ENCODE measurements at places on chromosomes 1 and 21. TPM values are rescaled to one million over a fixed set of nuclear protein-coding genes. Genes with fewer than 3 reads are reported as not detected.

- DNase-seq = no peak
Measured at GRCh38 chr1:27931759-27932158, 3.0 kb upstream of the SMPDL3B start.

LGALS8 gene
- 67.6 TPM for polyA plus RNA-seq

KLHDC8A gene
- 2.6 TPM for polyA plus RNA-seq

DNA sequence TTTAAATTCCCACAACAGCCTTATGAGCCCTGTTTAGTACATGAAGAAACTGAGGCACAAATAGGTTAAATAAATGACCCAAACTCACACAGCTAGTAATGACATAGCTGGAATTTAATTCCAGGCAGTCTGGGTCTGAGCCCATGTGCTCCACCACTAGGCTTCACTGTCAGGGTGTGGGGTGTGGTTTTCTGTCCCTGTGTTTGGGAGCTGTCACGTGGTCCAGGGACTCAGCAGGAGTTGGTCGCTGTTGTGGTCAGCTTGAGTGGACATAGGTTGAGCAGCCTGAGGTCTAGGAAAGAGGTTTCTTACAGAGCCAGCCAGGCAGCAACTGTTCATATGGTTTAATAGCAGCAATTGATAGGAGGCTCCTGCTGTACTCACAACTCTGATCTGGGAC lies 28.0 kb upstream of the KCNA10 start:
- DNase-seq = no peak

DNA sequence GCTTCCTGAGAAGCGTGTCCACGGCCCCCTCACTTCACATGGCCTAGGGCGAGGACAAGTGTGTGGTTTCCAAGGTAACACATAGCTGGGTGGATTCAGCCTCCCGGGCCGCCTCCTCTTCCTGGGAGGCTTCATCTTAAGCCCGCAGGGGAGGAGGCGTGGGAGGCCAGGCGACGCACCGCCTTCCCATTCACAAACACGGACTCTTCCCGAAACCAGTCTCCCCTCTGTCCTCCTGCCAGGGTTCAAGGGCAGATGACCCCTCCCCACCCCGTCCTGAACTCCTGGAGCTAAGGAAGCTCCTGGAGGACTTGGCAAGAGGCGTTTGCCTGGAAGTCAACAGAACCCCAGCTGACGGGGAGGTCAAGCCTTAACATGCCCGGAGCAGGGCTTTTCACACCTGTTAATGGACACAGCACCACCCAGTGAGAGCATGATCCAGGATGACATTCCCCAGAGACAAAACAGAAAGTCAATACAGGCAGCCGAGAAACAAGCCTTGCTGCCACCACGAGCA lies 56.7 kb downstream of the KCNN3 start:
- DNase-seq = no peak

GRCh38 chr1:51623450-51623849 lies 6.6 kb downstream of the OSBPL9 start:
- no peak for DNase-seq

GRCh38 chr1:155514582-155515187 lies 47.9 kb downstream of the ASH1L start:
- DNase-seq = no peak

DLGAP3 gene
- 3.2 TPM for polyA plus RNA-seq

CLCA4 gene
- polyA plus RNA-seq = 0.13 TPM

PTPRC gene
- polyA plus RNA-seq = 8.5 TPM

- no peak for DNase-seq
Measured at GRCh38 chr1:8448911-8449661, 131.2 kb downstream of the SLC45A1 start.

GRCh38 chr1:90725657-90726424 lies 8.7 kb upstream of the BARHL2 start:
- DNase-seq = no peak

DNA sequence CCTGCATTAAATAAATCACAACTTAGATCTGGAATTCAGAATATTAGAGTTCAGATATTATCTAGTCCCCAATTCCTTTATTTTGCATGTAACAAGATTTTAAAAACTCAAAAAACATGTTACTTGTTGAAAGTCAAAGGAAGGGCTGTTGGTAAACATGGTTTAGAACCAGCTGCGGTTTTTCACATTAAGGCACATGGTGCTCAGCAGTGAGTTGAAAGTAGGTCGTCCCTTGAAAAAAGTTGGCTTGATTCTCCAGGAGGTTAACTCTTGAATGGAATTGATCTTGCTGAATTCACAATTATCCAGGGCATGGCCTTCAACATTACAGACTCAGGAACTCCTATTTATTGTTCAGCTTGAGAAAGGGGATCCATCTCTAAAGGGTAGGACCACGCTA lies 277.1 kb upstream of the DUSP10 start:
- DNase-seq = no peak

SMCP gene
- polyA plus RNA-seq = not detected

GRCh38 chr1:24905355-24905978 lies 24.6 kb downstream of the RUNX3 start:
- DNase-seq = no peak

DNA sequence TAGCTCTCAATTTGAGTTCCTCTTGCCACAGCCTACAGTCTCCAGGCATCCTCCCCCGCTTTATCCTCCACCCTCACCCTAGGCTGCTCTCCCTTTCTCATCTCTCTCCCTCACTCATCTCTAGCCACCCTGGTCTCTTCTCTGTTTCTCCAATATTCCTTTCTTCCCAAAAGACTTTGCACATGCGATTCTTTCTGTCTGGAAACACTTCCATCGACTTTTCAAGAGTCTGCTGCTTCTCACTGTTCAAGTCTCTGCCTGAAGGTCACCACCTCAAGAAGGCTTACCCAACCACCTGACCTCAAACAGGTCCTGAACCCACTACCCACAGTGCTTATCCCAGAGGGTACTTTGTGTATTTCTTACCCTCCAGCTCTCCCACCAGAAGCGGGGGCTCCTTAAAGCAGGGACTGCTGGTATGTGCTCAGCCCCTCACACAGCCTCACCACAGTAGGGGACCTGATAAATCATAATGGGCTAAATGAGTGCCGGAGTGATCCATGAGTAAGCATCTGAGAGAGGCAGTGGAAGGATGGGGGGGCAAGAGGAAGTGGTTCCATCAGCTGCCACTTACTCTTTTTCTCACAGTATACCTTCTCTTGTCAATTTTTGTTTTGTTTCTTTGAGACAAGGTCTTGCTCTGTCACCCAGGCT lies 14.3 kb upstream of the KRTAP19-8 start:
- DNase-seq = no peak

DNA sequence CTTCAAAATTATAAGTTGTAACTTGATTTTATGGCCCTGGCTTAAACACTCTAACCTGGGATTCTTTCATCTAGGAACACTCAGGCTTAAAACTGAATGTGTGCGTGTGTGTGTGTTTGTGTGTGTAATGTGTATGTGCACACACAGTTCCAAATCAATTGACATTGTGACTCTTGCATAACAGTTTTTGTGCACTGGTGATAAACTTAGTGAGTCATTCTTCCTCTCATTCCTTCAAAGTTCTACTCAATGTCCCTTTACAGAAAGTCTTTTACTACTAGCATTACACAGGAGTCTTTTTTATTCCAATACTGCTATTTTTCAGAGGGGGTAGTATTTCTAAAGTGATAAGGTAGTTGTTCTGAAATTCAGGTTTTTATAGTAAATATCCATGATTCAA lies 943.6 kb downstream of the KCNT2 start:
- DNase-seq = no peak

HPCA gene
- polyA plus RNA-seq = 1.0 TPM

CRNN gene
- not detected for polyA plus RNA-seq
